NCI-H1417 (cell line): ENCODE measurements at places on chromosomes 7 and 10.

- DNase-seq, result no peak
Measured at GRCh38 chr10:102300278-102300843, 55.0 kb downstream of the GBF1 start.

GRCh38 chr10:24120646-24121045, 88.3 kb upstream of the KIAA1217 start:
- no peak for DNase-seq

GRCh38 chr7:5230265-5231067, 40.4 kb downstream of the WIPI2 start:
- DNase-seq, result no peak

DNA sequence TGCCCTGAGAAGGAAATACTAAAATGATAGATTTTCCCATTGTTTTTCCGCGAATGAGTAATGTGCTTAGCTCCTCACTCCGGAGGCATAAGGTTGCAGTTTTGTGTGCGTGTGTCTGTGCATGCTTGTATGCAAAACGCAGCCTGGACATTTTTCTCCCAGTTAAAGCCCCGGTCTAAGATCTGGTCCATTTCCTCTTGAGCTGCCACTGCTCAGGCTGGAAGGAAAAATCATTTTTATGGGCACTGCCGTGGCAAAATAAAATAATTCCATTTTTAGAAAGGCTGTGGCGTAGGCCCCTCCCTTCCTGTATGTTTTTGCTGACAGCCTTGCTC, 260.6 kb downstream of the WDR37 start:
- no peak for DNase-seq

DNA sequence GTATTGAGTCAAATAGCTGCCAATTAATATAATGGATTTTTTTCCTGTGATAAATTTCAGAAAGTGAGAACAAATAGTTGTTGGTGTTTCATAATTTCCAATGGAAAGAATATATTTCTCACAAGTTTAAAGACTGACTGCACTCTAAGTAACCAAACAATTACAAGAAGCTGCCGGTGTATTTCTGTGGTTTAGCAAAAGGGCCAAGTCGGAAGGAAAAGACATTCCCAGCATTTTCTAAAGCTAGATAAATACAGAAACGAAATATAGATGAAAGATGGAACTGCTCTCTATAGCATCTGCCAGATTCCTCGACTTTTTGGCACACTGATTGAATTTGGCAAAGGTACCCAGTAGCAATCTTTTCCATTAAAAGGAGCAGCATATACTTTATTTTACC, 92.7 kb upstream of the MKX start:
- DNase-seq, result no peak

- no peak for DNase-seq
Measured at GRCh38 chr7:112072541-112073245, 133.5 kb downstream of the DOCK4 start.

DNA sequence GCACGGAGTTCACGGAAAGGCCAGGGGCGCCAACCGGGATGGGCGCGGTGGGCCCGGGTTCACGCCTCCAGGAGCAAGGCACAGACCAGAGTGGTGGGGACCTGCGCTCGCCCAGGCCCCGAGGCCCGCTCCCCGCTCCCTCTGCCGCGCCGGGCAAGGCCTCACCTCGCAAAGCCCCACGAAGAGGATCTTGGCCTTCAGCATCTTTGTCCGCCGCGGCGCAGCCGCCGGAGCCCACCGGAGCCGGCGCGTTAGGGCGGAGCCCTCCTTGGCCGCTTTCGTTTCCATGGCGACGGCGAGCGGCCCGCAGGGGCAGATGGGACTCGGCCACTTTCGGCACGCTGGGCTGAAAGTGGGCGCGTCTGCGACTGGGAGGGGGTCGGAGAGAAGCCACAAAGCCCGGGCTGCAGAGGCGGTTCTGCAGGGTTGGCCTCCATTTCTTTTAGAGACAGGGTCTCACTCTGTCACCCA, 944.4 kb upstream of the ZNF722 start:
- DNase-seq, result no peak

DNA sequence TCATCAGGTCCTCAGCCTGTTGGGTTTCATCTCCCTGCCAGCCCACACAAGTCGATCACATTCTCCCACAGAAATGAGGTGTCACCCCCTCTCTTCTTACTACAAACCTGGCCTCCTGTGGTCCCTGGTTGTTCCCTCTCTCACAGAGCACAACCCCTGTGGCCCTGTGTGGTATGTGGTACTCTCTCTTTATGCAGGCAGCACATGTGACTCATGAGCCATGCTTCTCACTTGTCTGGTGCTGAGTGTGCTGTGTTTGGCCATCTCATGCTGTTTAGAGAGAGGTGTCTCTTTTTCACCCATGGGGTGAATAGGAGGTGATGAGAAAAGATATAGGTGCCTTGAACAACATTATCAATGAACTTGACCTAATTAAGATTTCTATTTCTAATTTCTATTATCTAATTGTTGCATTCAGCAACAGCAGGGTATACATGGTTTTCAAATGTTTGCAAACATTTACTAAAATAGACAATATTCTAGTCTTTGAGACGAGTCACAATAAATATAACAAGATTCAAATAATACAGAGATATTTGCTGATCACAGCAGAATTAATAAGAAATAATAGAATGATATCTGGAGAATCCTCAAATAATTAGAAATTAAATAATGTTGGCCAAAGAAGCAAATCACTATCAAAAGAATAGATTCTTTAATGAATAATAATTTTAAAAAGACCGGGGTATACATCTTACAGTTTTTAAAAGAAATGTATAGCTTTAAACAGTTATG, 633.8 kb upstream of the IGFBP3 start:
- no peak for DNase-seq
